ENCODE measurements at places on chromosomes 7 and 10. TPM values are rescaled to one million over a fixed set of nuclear protein-coding genes. Genes with fewer than 3 reads are reported as not detected.

DNA sequence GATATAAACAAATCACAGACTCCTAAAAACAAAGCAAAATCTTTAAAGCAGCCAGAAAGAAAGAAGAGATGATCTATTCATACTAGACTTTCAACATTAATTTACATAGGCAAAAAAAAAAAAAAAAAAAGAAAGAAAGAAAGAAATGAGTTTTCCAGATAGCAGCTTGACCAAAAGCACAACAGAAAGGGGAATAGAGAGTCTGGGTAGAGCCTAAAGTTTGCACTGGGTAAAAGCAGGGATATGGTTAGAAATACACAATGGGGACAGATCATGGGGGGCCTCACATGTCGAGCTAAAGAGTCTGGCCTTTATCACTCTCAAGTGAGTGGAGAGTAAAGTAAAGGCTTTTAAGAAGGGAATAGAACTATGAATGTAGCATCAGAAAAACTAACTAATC lies 169.8 kb downstream of the SGMS1 start:
- no peak for DNase-seq

- no peak for DNase-seq
These were observed 15.8 kb upstream of the ADAMTS14 start for GRCh38 chr10:70656489-70656888.

DNA sequence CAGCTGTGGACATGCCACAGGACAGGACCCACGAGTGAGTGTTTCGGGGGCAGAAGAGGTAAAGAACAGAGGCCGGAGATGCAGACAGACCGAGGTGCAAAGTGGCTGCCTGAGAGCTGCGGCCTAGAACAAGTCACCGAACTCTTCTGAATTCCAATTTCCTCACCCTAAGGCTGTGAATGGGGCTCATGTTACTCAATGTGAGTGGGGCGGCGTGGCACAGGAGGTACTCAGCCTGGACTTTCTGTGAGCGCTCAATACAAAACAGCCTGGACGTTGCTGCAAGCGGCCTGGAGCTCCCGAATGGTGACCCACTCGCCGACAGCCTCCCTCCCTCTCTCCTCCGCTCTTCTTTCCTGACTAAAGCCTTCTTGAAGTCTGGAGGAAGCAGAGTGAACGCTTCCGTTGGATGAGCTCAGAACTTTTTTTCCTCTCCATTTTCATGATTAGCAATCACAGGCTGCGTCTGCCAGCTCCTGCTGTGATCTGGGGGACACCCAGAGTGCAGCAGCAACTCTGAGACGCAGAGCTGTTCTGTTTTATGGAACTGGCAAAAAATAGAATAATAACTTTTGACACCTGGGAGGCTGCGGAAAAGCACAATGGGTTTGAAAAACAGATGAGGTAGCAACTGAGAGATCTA lies 108.5 kb downstream of the PTPRN2 start:
- no peak for DNase-seq

FFAR4 gene
- not detected for total RNA-seq

PKD2L1 gene
- 0.34 TPM for total RNA-seq

SHH gene
- total RNA-seq, result 1.2 TPM

- no peak for DNase-seq
These were observed 177.6 kb upstream of the HDAC9 start for GRCh38 chr7:18317941-18318340.

GRCh38 chr7:22234227-22234626 lies 122.7 kb downstream of the RAPGEF5 start:
- DNase-seq, result no peak

- DNase-seq, result no peak
These were observed 209.2 kb upstream of the SEMA3C start for GRCh38 chr7:81128011-81128410.

GRCh38 chr10:97538839-97539238 lies 33.7 kb upstream of the ANKRD2 start:
- DNase-seq, result no peak

- DNase-seq, result no peak
These were observed 365.1 kb downstream of the BBS9 start for GRCh38 chr7:33494474-33494873.

TSPAN12 gene
- total RNA-seq, result 16.2 TPM

DNA sequence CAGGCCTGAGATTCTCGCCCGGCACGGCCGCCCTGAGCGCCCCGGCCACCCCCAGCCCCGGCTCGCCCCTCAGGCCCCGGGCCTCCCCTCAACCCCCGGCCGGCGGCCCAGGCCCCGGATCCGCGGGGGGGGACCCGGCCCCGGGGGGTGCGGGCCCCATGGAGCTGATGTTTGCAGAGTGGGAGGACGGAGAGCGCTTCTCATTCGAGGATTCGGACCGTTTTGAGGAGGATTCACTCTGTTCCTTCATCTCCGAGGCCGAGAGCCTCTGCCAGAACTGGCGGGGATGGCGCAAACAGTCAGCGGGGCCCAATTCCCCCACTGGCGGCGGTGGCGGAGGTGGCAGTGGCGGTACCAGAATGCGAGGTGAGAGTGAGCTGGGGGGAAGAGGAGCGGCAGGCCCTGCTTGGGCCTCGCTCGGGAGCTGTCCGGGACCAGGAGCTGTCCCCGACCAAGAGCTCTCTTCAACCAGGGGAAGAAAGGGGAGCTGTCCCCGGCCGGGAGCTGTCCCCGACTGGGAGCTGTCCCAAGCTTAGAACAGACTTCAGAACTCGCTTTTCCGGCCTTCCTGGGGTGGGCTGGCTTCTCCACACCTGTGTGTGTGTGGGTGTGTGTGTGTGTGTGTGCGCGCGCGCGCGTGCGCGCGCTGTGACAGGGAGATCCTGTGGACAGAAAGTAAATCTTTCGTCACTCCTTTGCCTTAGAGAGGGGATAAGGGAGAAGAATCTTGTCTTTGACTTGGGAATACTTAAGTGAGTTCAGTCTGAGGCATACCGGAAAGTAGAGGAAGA lies 510 bp downstream of the ZSWIM8 start:
- peak; percentile 67 for DNase-seq

DNA sequence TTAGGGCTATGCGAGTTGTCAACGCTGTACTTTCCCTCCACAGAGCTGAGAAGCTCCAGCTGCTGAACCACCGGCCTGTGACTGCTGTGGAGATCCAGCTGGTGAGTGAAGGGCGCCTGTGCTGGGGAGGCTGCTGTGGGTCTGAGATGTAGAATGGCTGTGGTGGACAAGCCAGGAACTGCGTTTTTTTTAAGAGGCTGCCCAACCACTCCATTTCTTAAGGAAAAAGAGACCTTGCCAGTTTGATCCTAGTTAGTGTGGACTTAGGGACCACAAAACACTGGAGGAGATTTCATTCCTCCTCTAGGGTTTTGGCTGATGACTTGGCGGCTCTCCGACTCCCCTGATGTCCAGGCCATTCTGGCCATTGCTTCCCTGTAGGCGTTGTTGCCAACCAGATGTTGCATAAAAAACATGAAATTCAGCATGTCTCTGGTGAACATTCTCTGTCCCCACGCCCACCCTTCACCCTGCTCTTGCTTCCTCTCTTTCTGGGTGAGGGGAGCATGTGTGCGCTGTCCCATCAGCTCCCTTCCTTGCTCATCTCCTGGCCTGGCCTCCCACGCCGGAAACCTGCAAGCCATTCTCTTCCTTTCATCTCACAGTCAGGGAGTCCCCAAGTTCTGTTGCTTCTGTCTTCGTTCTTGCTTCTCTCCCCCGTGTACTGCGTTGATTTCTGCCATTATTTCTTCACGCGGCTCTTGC lies 30.9 kb downstream of the CRCP start:
- DNase-seq, result no peak

ENTPD7 gene
- total RNA-seq, result 8.1 TPM

ZNF365 gene
- 3.5 TPM for total RNA-seq

PDE1C gene
- 4.2 TPM for total RNA-seq

GRCh38 chr7:68537051-68537773 lies 1061.1 kb upstream of the AUTS2 start:
- DNase-seq, result no peak

GRCh38 chr7:99290980-99291607 lies 18.5 kb downstream of the MYH16 start:
- DNase-seq, result no peak

- no peak for DNase-seq
These were observed 918 bp downstream of the PWWP2B start for GRCh38 chr10:132397671-132398565.

GRCh38 chr10:75197066-75197465 lies 13.5 kb upstream of the VDAC2 start:
- DNase-seq, result no peak

GRCh38 chr10:88179831-88180230 lies 316.4 kb downstream of the PTEN start:
- no peak for DNase-seq

DNA sequence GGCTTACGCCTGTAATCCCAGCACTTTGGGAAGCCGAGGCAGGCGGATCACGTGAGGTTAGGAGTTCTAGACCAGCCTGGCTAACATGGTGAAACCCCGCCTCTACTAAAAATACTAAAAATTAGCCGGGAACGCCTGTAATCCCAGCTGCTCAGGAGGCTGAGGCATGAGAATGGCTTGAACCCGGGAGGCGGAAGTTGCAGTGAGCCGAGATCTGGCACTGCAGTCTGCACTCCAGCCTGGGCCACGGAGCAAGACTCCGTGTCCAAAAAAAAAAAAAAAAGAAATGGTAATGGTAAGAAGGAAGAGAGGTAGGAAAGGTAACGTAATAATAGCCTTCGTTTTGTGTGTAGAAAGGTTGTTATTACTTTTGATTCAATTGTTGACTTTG lies 1.2 kb downstream of the HSPA14 start:
- DNase-seq, result no peak

PSD gene
- total RNA-seq, result 10.9 TPM

DNA sequence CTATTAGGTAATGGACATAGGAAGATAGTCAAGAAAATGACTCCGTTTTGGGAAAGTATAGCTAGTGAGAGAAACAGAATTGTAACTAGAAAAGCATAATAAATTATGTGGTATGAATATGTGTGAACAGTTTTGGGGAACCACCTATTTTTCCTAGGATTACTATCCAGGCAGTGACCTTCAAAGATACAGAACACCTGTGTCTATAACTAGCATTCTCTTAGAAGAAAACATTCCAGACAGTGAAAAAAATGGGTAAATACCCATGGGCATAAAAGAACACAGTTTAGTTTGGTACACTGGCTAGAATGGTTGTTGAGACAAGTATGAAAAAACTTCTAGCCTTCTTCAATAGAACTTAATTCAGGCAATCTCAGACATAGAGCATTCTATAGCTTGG lies 690.8 kb downstream of the MAGI2 start:
- DNase-seq, result no peak

IKZF1 gene
- 2.7 TPM for total RNA-seq

CLDN4 gene
- 216 TPM for total RNA-seq

GRCh38 chr7:73435471-73436009 lies 2.0 kb downstream of the FZD9 start:
- no peak for DNase-seq

- no peak for DNase-seq
These were observed 494 bp upstream of the CFAP43 start for GRCh38 chr10:104232613-104233102.

DNA sequence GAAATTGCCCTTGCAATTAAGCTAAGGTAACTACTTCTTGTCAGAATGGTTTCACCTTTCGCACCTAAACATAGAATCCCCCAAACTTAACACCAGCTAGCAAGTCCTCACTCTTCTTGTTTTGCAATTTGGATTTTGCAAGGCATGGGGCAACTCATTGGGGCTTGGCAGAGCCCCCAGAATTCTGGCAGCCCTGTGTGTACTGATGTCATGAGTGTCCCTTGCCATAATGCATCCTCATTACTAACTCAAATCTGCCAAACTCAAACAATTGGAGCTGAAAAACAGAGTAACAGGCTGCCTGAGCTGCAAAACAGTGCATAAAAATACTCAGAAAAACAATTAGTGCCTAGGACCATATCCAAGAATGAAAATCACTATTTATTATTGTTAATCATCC lies 7.9 kb upstream of the XPNPEP1 start:
- DNase-seq, result no peak

DNA sequence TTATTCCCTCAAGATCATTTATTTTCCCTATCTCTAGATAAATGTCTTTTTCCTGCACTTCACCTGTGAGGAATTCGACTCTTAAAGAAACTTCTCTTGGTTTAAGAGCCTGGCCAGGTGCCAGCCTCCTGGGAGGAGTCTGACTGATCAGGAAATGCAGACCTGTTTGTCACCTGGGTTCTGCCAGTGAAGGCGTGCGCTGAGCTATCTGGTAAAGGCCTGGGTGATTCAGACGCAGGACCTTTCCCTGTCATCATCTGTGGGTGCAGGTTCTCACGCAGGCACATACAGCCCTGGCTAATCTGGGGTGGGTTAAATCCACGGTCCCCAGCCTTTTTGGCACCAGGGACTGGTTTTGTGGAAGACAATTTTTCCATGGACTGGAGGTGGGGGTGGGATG lies 65.3 kb upstream of the AQP1 start:
- peak; percentile 69 for DNase-seq

DNA sequence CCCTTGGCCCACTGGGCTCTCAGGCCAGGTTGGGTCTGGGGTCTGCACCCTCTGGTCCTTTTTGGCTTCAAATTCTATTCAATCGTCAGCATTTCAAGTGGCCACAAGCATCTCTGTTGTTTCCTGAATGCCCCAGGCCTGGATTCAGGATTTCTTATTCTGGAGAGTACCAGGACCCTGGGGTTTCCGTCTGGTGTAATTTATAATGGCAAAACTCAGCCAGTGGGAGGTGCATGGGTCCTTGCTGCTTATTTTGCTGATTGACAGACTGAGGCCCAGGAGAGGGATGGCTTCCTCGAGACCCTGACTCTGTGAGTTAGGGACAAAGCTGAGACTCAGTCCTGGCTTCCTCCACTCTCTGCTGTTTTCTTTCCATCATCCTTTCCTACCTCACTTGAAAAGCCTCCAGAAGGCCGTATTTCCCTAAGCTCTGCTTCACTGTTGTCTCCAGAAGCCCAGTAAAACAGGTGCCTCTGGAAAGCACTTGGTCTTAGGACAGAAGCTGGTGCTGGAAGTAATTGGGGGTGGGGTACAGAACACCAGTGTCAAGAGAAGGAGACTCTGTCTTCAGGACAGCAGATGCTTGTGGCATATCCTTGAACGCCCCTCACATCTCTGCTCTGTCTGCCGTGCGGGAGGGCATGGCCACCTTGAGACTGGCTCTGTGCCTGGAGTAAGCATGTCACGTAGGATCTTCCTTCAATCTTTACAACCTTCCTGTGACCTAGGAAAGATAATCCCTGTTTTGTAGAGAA lies 39.4 kb upstream of the SH2D4B start:
- DNase-seq, result no peak

FIGNL1 gene
- 14.3 TPM for total RNA-seq

GRCh38 chr7:46011059-46011458 lies 90.0 kb upstream of the IGFBP3 start:
- no peak for DNase-seq

TEX36 gene
- not detected for total RNA-seq

CISD1 gene
- total RNA-seq, result 10.3 TPM
